ENCODE measurements at places on chromosomes 3 and 15.

DNA sequence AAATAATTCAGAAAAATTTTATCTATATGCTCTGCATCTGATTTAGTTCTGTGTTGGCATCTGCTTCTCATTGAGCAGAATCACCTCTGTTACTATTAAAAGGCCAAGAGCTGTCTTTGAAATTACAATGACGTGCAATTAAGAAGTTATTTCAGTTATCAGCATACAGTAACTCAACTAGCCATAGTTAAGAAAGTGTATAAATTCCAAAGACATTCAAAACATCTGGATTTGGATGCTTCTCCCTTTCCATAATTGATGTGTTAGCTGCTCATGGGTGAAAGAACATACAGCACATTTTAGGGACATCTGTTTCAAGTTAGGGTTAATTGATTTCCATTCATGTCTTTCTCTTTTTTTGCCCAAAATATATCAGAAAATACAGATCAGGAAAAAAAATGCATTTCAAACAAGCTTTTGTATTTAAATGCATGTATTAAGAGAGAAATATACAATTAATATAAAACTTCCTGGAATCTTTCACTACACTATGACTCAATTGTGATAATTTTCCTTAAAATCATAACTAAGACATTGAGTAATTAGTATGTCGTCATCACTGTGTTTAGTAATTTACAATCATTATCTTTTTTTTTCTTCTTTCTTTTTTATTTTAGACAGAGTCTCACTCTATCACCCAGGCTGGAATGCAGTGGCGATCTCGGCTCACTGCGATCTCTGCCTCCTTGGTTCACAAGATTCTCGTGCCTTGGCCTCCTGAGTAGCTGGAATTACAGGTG lies 82.7 kb upstream of the MBNL1 start:
- DNase-seq: no peak

GRCh38 chr3:24182756-24183155 lies 237.7 kb downstream of the NR1D2 start:
- DNase-seq: no peak

DNA sequence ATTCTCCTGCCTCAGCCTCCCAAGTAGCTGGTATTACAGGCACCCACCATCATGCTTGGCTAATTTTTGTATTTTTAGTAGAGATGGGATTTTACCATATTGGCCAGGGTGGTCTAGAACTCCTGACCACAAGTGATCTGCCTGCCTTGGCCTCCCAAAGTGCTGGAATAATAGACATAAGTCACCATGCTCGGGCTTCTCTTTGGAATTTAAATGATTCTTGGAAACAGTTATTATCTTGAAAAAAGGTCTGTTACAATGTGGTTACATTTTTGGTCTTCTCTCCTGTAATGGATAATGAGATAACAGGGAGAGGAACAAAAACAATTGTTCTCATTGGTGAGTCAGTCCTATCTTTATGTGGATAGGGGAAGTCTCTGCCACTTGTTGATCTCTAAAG lies 59.8 kb upstream of the AADACL2 start:
- no peak for DNase-seq

- no peak for DNase-seq
Observed at GRCh38 chr15:33621141-33621540, 310.4 kb downstream of the RYR3 start.

DNA sequence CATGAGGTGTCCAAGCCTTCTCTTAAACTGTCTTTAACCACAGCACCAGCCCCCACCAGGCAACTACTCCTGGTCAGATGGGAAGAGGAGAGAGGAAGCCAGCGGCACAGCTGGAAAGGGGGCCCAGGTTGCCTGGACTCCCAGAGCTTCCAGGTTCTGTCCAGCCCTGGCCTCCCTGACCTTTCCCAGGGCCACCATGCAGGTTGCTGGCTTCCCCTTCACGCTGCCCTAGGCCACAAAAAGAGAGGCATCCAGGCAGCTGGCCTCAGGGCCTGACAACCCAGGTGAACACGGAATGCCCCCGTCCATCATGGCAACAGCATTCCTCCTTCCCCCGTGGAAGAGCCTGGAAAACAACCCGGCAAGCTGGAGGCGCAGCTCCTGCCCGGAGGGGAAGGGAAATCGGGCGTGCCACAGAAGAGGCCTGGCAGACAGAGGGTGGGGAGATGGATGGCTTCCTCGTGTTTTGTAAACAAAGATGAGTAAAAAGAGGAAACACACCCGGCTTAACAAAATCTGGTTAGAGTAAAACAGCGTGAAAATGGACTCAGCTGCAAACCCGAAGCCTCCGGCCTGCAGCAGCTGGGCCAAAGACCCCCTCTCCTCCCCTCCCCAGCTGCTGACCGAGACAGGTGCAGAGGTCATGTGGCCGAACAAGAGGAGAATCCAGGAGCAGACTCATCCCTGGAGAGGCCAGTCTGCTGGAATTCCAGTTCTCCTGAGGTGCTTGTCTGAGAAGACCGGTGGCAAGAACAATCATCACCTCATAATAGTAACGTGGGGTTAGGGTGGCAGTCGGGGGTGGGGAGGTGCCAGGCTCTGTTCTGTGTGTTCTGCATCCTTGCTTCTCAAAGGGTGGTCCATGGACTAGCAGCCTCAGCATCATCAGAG lies 15.5 kb downstream of the BMF start:
- no peak for DNase-seq

GRCh38 chr15:64267331-64267973 lies 88.5 kb downstream of the CSNK1G1 start:
- no peak for DNase-seq

GRCh38 chr15:75029378-75030022 lies 6.1 kb downstream of the PPCDC start:
- DNase-seq: peak; percentile 83

DNA sequence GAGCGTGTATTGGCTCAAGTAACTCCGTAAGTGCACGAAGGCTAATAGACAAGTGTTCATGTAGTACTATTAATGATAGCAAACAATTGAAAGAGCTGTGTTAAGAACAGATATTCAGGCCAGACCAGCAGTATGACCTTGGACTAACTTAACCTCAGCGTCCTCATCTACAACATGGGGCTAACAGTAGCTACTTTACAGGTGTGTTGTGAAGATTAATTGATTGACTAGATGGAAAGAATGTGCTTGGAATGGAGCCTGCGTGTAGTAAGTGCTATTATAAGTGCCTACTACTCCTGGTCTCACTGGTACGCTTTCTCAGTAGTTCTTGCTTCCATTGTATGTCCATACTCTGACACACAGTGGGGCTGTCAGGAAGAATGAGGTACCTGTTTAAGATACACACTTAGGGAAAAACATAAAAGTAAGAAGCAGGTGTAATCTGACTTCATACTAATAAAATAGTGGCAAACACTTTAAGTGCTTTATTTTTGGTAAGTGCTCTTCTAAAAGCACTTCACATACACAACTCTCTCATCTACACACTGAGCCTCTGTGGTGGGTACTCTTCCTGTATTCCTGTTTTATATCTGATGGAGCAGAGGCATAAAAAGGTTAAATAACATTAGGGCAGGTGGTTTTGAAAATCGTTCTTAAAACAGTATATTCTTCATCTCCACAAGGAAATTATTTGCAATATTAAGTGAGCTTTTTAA lies 24.3 kb upstream of the FBXL22 start:
- DNase-seq: no peak

Measured in stimulated activated CD4-positive, alpha-beta T cell treated with anti-CD3 and anti-CD28 coated beads, Interleukin-2, amount 100 ng/mL, for 4 hours (primary cell).